ENCODE measurements at places on chromosomes 2 and 18. TPM values are rescaled to one million over a fixed set of nuclear protein-coding genes. Genes with fewer than 3 reads are reported as not detected.

The NBAS gene
- 52.3 TPM for total RNA-seq

The UGT1A5 gene
- 1.8 TPM for total RNA-seq

The BMP10 gene
- total RNA-seq = not detected

The XDH gene
- 0.13 TPM for total RNA-seq

The SPDYA gene
- total RNA-seq = 0.78 TPM

The CCDC178 gene
- 1.7 TPM for total RNA-seq

The ACMSD gene
- not detected for total RNA-seq

The ZNF385B gene
- total RNA-seq = 2.3 TPM

The ABCG5 gene
- not detected for total RNA-seq

The CXCR1 gene
- total RNA-seq = 0.29 TPM

The SERPINB3 gene
- not detected for total RNA-seq

The ACOXL gene
- total RNA-seq = 10.6 TPM

The CXCR4 gene
- 11.0 TPM for total RNA-seq

DNA sequence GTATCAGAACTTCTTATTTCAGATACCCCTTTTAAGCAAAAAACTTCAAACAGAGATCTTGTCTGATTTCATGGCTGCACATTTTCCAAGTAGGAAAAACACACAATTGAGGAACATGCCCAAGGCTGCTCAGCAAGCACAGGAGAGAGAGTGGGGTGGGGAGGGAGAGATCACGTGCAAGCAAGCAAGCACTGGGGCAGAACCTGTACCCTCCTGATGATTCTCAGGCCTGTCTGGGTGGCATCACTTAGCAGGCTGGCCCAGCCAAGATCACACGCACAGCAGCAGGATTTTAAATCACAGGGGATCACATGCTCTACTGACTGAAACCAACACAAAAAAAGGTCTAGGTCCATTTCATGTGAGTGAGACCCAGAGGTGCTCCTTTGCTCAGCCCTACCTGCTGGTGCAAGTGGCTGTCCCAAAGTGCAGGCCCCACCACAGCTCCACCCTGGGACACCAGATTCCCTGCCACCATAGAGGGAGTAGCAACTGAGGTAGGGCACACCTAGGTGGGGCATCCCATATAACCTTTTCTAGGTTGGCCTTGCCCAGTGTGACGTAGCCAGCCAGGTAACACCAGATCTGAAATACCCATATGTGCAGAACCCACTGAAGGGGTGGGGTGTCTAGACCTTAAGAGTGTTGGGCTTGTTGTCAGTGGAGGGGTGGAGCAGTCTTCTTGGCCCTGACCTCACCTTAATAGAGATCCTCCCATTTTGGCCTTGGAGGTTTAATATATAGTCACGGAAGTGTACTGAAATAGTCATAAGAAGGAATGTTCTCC is 1.8 kb upstream of the LYPD6B start:
- H3K4me1 ChIP-seq = peaks cover 4% of the 10 kb centered on the region
- H3K4me3 ChIP-seq = no peak overlapping the region
- H3K27me3 ChIP-seq = no peaks in the 10 kb centered on the region
- no peak for DNase-seq

GRCh38 chr2:109188898-109189297 is 59.9 kb downstream of the SH3RF3 start:
- no peak overlapping the region for H3K27ac ChIP-seq
- no peaks in the 10 kb centered on the region for H3K27me3 ChIP-seq
- peaks cover 14% of the 10 kb centered on the region for H3K4me1 ChIP-seq
- no peak overlapping the region for H3K4me3 ChIP-seq
- DNase-seq = no peak

GRCh38 chr2:82781176-82781915 is 1677.7 kb downstream of the SUCLG1 start:
- H3K4me1 ChIP-seq = no peaks in the 10 kb centered on the region
- no peak overlapping the region for H3K4me3 ChIP-seq
- H3K27me3 ChIP-seq = no peaks in the 10 kb centered on the region
- no peak overlapping the region for H3K27ac ChIP-seq
- DNase-seq = no peak
- no peaks in the 10 kb centered on the region for H3K36me3 ChIP-seq

DNA sequence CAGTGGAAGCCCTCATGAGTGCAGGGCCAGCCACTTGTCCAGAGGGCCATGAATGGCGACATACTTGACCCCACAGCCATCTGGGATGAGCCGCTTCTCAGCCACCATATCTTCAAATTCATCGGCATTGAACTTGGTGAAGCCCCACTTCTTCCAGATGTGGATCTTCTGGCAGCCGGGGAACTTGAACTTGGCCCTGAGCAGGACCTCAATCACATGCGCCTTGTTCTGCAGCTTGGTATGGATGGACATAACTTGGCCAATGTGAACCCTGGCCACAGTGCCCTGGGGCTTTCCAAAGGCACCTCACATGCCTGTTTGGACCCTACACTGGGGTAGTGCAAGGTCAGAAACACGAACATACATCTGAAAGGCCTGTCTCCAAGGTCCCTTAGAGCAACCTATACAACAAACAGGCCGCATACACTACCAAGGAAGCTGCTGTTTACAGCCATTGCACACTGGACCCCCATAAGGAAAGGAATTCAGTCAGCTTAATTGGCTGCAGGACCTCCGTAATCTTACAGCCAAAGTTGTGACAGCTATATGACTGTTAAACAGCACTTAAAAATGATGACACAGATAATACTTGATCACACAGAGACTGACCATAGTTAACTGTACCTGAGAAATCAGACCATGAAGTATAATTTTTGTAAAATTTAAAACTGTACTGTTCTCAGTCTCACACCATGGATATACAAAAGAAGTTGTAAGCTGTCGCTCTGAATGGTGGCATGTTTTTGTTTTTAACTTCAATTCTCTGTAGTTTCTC is 53.8 kb downstream of the USP34 start:
- DNase-seq = no peak
- H3K4me1 ChIP-seq = peaks cover 5% of the 10 kb centered on the region
- no peak overlapping the region for H3K27ac ChIP-seq
- no peak overlapping the region for H3K4me3 ChIP-seq

- H3K27ac ChIP-seq = no peak overlapping the region
- no peaks in the 10 kb centered on the region for H3K4me1 ChIP-seq
- no peaks in the 10 kb centered on the region for H3K27me3 ChIP-seq
- H3K4me3 ChIP-seq = no peak overlapping the region
- DNase-seq = no peak
These were observed 36.8 kb downstream of the LAMA3 start for GRCh38 chr18:23725827-23726661.

- H3K4me1 ChIP-seq = peaks cover 17% of the 10 kb centered on the region
- DNase-seq = no peak
- H3K4me3 ChIP-seq = no peak overlapping the region
- H3K36me3 ChIP-seq = no peaks in the 10 kb centered on the region
- no peaks in the 10 kb centered on the region for H3K27me3 ChIP-seq
These were observed 13.5 kb upstream of the PRSS56 start for GRCh38 chr2:232506709-232507108.

DNA sequence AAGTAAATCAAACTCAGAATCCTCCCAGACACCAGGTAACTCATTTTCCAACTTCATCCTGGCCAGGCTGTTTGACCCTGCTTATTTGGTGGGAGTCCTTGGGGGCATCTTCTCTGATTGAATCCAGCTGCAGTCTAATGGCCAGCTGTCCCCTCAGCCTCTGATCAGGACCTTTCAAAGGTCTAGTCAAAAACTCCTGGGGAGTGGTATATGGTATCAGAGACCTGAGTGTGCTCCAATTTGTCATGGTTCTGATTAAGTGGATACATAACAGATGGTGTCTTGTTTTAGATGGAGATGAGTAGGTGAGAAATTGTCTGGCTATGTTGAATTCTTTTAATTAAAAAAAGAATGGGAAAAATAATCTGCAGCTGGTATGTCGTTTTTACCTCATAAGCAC is 842.6 kb upstream of the ACVR2A start:
- no peaks in the 10 kb centered on the region for H3K27me3 ChIP-seq
- DNase-seq = no peak
- H3K36me3 ChIP-seq = no peaks in the 10 kb centered on the region
- H3K27ac ChIP-seq = no peak overlapping the region
- no peak overlapping the region for H3K4me3 ChIP-seq

DNA sequence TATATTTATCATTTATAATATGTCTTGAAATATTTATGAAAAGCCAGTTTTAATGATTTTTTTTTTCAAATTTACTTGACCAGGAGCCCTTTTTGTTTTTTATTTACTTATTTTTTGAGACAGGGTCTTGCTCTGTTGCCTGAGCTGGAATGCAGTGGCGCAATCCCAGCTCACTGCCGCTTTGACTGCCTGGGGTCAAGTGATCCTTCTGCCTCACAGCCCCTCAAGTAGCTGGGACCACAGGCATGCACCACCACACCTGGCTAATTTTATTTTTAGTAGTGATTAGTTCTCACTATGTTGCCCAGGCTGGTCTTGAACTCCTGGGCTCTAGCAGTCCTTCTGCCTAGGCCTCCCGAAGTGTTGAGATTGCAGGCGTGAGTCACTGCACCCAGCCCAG is 5.7 kb downstream of the EPB41L5 start:
- no peak overlapping the region for H3K4me3 ChIP-seq
- no peaks in the 10 kb centered on the region for H3K27me3 ChIP-seq
- peak overlapping the region; percentile 49 for H3K27ac ChIP-seq
- DNase-seq = peak; percentile 87

GRCh38 chr18:23127090-23127489 is 8.2 kb upstream of the CABLES1 start:
- no peak overlapping the region for H3K4me3 ChIP-seq
- H3K27me3 ChIP-seq = no peaks in the 10 kb centered on the region

DNA sequence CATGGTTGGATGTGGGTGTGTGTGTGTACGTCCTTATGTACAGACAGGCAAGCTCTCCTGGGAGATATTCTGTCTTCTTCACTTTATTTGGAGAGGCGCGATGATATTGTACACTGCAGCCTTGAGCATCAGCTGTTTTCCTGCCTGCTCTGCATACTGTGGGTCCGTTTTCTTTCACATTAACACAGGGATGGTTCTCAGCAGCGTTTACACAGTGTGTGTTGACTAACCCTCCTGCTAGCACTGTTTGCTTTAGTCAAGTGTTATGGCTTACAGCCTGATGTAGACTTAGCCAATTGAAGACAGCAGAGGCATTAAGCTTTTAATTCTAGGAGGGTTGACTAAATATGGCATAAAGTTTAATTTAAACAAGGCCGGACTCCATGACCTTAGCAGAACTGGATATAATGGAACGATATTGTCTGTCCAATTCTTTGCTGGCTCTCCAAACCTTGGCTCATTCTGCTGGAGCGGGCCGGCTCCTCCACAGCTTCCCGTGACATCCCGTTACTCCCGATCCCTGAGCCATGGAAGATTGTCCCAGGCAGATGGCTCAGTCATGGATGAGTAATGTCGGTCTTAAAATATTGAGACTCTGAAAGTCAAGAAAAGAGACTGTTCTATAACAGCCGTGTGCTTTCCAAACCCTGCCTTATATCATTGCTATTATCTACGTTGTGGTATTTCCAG is 134.7 kb downstream of the TPGS2 start:
- peak; percentile 10 for DNase-seq
- H3K36me3 ChIP-seq = no peaks in the 10 kb centered on the region
- H3K4me1 ChIP-seq = peaks cover 5% of the 10 kb centered on the region
- H3K27me3 ChIP-seq = no peaks in the 10 kb centered on the region
- H3K27ac ChIP-seq = no peak overlapping the region

GRCh38 chr2:171210864-171211431 is 50.3 kb upstream of the TLK1 start:
- no peak for DNase-seq
- no peak overlapping the region for H3K27ac ChIP-seq
- H3K4me1 ChIP-seq = no peaks in the 10 kb centered on the region
- no peaks in the 10 kb centered on the region for H3K27me3 ChIP-seq

DNA sequence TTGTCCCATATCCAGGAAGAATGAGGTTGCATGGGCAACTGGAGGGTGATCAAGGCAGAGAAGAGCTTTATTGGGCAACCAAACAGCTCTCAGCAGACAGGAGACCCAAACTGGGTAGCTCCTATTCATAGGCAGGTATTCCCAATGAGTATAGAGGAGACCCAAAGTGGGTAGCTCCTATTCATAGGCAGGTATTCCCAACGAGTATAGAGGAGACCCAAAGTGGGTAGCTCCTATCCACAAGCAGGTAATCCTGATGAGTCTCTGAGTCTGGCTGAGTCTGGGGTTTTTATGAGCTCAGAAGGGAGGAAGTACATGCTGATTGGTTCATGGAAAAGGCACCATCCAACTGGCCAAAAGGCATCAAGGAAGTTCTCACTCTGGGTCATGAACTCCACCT is 5.3 kb upstream of the GORASP2 start:
- DNase-seq = no peak
- H3K27ac ChIP-seq = no peak overlapping the region
- peaks cover 4% of the 10 kb centered on the region for H3K4me1 ChIP-seq
- no peak overlapping the region for H3K4me3 ChIP-seq
- H3K27me3 ChIP-seq = no peaks in the 10 kb centered on the region

DNA sequence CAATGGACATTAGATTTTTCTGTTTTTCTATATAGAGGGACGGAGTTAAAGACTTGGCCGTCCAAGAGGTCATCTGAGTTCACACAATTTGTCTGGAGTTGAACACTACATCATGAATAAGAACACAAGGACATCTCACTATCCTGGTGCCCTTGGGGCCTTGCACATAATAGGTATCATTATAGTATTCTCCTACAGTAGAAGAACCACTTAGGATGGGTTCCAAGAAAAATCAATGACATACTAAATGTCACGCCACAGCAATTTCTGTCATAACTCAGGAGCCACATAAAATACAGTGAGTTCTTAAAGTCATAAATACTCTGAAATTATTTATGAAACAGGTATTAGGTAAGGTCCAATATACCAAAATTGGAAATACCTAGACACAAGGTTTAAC is 154.4 kb downstream of the NCKAP5 start:
- no peak overlapping the region for H3K4me3 ChIP-seq
- H3K4me1 ChIP-seq = no peaks in the 10 kb centered on the region
- DNase-seq = no peak
- H3K27me3 ChIP-seq = no peaks in the 10 kb centered on the region
- H3K27ac ChIP-seq = no peak overlapping the region
- no peaks in the 10 kb centered on the region for H3K36me3 ChIP-seq

- H3K27ac ChIP-seq = no peak overlapping the region
- no peaks in the 10 kb centered on the region for H3K36me3 ChIP-seq
- DNase-seq = no peak
- no peak overlapping the region for H3K4me3 ChIP-seq
- H3K27me3 ChIP-seq = no peaks in the 10 kb centered on the region
These were observed 55.6 kb upstream of the IMP4 start for GRCh38 chr2:130286983-130287655.

DNA sequence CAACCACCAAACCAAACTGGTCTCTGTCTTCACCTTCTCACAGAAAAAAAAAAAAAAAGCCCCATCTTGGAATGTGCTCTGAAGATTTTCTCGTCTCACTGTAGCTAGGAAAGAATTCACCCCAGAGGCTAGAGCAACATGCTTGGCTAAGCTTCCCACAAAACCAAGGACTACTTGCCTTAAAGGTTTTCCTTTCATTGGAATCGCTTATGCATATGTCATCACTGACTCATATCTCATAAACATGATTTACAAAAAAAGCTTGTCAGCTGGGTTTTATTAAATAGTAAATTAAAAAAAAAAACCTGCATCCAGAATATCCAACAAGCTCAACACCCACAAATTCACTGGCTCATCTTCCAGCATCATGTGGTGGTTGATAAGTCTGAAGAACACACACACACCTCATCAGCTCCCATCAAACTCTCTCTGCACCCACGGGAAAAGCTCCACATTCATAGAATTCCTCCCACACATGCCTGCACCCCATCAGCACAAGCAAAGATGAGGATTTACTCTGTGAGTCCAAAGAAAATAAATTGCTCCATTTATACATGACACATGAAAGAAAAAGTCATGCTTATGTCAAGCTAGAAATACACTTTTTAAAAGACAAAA is 182.0 kb upstream of the TRIB2 start:
- H3K36me3 ChIP-seq = no peaks in the 10 kb centered on the region
- no peak overlapping the region for H3K4me3 ChIP-seq
- H3K4me1 ChIP-seq = peaks cover 14% of the 10 kb centered on the region
- DNase-seq = no peak
- H3K27me3 ChIP-seq = no peaks in the 10 kb centered on the region

Data from thyroid gland (tissue), 4 donors.